ENCODE measurements at places on chromosomes 5 and 9.

- DNase-seq: no peak
Measured at GRCh38 chr9:117278471-117279035, 136.3 kb downstream of the ASTN2 start.

DNA sequence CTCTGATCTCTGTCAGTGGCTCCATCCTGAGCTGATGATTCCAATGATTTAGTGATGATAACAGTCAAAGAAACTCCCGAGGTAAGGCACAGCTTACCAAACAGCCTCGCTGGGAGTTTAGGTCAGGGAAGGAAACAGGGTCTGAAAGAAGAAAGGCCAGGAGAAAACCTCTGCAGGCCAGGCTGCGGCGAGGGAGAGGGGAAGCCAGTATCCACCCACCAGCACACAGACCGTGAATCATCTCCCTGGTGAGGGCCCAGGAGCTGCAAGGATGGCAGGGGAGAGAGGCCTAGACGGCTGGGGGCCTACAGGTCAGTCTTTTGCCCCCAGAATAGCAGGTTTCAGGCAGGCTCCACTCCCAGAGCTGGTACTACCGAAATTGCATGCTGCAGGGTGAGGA lies 590.5 kb downstream of the CCDC171 start:
- DNase-seq: no peak

DNA sequence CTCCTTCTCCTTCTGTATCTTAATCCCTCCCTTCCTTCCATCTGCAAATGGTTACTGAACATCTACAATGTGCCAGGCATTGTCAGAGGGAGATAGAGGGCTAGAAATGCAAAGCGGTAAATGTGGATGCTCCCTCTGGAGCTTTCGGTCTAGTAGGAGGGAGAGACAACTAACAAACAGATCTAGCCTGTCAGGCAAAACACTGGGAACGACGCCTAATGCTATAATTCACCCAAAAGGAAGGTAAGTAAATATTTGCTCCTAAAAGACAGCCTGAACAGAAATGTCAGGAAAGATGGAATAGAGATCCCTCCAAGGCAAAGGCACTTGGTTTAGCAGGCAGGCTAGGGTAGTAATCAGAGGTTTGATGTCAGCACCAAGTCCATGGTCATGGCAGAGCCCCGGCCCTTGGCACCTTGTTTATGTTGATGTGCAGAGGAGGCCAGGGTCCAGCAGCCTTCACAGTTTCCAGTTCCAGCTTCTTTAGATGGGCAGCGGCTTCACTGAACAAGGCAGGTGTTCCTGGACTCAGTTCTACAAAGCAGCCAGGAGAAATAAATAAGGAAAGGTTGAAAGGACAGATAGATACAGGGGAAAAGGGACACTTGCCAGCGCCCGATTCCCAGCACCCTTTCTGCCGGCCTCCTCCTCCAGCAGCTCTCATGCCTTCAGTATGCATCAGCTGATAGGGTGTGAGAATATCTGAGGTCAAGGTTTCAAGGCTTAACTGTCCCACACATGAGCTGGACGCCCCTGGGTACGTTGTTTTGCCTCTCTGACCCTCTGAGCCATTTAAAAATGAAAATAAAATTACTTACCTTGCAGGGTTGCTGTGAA lies 46.5 kb upstream of the FRRS1L start:
- no peak for DNase-seq

DNA sequence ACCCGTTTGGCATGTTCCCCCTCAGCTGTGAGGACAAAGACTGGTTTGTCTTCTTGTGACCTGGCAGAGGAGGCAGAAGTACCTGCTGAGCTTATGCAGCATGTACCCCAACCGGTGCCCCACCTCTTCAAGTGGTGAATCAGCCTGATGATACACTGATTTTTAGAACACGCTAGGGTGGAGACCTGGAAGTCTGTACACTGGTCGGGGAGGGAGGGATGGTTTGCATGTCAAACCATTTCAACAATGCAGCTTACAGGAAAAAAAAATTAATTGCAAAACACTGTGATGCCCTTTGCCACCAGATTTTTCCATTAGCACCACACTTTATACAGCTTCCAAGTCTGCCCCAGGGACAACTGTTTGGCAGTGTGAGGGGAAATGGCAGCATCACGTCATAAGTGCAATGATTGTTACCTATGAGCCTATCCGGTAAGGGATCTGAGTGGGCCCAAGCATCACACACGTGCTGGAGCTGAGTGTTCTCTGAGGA lies 155.1 kb upstream of the DMRT1 start:
- DNase-seq: no peak

DNA sequence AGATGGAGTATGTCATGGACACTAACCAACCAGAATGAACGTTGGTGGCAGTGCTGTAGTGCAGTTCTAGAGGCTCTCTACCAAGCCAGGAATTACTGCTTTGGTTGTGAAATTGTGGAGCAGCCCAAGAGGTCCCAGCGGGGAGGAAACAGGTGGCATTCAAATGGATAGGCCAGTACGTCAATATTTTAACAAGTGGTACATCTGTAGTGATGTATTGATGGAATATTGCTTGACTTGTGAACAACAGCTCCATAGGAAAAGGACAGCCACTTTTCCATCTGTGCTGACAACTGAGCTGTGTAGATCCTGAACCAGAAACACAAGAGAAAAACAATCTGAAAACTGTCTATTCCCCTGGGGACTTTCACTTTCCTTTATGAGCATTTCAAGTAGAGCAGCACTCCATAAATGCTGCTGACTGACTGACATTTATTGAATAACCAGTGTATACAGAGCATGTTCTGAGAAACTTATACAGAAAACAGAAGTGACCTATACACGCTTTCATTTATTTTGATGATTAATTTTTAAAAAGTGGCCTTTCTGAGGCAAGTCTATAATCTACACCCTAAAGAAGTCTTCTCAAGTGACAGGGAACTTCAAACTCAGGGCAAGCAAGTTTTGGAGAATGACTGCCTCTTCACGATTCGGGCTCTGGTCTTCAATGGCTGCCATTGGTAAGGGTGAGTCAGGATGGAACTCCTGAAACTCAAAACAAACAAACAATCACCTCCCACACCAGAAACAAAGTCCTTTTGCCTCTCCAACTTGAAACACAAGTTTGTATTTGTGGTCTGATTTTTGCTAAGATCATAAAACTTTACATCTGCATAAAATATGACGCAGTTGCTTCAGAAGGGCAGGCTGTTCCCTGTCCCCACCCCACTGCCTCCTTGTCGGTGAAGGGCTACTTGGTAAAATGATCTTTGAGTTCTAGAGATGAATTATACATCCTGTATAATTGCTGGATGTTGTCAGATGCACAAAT lies 362.4 kb downstream of the NDUFS4 start:
- DNase-seq: no peak

- no peak for DNase-seq
Measured at GRCh38 chr9:69657269-69657668, 14.9 kb downstream of the APBA1 start.

DNA sequence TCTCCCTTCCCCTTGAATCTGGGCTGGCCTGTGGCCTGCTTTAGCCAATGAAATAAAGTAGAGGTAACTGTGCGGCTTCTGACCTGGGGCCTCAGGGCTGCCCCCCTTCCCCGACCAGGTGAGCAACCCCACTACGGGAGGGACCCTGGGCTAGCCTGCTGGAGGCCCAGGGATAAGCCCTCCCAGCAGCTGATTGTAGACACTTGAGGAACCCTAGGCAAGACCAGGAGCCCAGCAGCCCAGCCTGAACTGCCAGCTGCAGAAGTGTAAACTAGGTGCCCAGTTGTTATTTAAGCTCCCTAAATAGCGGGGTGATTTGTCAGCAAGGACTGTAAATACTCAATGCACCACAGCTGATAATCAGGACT lies 41.3 kb downstream of the RAPGEF1 start:
- DNase-seq: no peak

- no peak for DNase-seq
Measured at GRCh38 chr9:6833518-6834192, 75.9 kb downstream of the KDM4C start.

- DNase-seq: no peak
Measured at GRCh38 chr9:98129451-98129881, 10.4 kb upstream of the TRIM14 start.

DNA sequence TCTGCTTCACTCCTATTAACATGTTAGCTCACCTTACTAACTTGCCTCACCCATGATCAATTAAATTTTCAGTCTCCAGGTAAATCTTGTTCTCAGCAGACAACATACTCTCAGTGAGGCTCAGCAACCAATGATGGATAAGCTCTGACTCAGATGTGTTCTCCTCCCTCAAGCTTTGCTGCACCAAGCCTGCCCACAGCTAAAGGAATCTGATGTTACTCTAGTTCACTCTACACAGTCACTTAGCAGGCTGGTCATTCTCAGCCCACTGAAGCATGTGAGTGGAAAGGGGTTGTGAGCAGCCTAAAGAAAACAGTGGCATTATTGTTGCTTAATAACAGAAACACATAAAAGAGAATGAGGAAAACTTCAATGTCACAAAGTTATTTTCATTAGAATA lies 37.3 kb upstream of the CTNND2 start:
- DNase-seq: no peak

GRCh38 chr9:121641224-121641611 lies 10.2 kb upstream of the DAB2IP start:
- no peak for DNase-seq

DNA sequence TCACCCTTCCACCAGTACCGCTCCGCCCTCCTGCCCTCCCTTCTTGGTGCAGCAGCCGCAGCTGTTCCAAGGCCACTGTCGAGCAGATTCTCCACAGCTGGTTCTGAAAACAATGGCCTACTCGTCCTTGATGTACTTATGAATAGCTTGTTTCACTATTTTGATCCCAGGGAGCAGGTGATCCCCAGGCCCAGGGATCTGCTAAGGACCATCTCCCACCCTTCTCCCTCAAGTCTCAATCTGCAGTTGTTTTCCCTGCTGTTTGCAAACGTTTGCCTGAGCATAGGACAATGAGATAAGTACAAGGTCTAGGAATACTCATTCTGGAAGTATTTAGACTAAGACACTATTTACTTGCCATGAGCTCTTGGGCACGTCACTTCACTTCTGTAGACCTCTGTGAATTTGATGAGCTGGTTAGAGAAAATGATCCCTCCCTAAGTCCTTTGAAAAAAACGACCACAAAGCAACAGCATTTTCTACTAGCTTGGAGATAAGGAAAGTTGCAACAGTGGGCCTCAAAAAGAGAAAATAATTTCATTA lies 1.8 kb downstream of the LURAP1L start:
- DNase-seq: no peak

DNA sequence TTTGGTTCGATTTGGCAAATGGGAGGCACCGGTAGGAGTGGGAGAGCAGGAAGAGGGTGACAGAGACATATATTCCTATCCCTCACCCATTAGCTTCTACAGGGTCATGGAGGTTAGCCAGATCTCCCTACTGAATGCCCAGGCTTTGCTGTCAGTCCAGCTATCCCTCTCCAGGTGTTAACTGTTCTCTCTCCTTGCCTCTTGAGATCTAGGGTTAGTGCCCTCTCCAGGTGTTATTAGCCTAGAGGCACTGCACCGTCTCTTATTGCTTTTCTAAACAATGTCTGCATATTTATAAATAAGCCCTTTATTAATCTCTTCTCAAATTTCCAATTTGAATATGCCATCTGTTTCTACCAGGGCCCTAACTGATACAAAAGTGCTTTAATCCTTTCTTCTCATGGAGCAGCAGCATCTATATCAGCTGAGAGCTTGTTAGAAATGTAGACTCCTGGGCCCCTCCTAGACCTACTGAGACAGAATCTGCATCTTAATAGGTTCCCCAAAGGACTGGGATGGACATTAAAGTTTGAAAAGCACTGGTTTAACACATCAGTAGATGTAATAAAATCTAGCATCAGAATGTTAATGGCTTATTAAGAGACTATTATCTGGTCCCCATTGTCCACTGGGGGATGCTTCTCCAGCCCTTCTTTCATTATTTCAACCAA lies 322.5 kb upstream of the SLC24A2 start:
- DNase-seq: no peak

DNA sequence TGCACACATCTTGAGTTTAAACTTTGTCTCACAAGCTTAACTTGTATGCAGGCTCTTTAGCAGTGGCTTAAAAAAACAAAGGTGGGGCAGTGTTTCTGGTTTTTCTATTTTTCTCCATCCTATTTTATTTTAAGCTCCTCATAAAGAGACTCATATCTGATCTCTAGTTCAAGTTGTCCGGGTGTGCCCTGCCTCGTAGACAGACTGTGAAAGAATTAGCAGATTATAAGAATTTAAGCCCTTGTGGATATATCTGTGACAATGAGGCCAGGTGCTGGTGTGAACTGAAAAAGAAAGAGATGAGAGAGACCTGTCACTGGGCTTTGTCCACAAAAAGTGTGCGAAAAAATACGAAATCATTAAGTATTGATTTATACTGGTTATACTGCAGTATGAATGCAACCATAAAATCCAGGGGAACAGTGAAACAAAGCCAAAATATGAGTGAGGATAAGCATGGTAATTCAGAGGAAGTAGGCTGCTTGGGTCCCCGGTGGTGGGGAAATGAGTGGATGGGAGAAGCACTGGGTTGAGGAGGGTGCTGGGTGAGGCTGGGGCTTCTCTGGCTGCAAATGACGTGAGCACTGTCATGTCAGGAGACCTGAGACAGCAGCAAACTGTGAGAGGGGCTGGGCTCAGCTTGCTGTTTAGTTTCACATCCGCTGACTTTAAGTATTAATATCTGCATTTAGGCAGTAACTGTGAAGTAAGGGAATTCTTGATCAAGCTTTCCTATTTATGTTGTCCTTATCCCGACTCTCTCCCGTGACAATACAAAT lies 179.7 kb upstream of the ANKRD55 start:
- no peak for DNase-seq

DNA sequence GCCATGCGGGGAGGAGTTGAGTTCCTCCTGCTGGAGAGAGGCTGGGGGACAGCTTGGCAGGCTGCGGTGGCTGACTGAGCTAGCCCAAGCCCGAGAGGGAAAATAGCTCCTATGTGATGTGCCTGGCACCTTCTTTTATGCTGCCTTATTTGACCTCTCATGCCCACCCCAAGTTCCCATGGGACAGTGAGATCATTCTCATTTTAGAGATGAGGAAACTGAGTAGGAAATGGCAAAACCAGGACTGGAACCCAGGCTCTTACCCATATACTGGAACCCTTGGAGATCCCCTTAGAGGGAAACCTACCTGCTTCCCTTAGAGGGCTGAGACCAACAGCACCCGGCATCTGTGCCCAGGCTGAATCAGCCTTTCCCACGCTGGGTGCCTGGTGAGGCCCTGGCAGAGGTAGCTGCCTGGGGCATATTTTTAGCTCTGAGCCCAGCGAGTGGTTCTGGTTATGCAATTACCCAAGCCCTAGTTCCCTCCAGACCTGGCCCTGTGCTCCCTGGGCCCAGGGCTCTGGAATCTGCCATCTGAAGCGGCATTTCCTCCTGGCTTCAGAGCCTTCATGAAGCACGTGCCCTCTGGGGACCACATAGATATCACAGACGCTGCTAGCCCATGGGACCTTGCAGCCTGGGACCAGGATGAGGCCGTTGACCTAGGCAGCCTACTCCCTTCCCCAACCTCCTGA lies 23.6 kb downstream of the COL27A1 start:
- no peak for DNase-seq

GRCh38 chr9:13088720-13089427 lies 190.6 kb downstream of the MPDZ start:
- no peak for DNase-seq

DNA sequence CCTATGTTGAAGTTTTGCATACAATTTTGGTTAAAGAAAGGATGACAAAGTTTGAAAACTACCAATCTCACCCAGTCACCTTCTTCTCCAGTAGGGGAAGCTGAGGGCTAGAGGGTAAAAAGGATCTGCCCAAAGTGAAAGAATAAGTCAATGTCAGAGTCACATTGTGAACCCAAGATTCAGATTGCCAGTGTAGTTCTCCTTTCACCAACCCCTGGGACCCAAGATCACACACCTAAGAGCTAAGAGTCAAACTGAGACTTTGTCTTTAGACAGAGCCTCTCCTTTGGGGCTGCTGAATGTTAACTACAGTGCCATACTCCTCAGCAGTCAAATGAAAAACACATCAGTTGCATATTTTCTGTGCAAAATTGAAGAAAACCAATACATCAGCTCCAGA lies 210.6 kb downstream of the ATP10B start:
- DNase-seq: no peak
